ENCODE measurements at places on chromosomes 13 and 19.

- DNase-seq: no peak
Observed at GRCh38 chr13:78382491-78382890, 220.9 kb downstream of the POU4F1 start.

GRCh38 chr13:104414771-104415170, 1348.6 kb upstream of the SLC10A2 start:
- no peak for DNase-seq

DNA sequence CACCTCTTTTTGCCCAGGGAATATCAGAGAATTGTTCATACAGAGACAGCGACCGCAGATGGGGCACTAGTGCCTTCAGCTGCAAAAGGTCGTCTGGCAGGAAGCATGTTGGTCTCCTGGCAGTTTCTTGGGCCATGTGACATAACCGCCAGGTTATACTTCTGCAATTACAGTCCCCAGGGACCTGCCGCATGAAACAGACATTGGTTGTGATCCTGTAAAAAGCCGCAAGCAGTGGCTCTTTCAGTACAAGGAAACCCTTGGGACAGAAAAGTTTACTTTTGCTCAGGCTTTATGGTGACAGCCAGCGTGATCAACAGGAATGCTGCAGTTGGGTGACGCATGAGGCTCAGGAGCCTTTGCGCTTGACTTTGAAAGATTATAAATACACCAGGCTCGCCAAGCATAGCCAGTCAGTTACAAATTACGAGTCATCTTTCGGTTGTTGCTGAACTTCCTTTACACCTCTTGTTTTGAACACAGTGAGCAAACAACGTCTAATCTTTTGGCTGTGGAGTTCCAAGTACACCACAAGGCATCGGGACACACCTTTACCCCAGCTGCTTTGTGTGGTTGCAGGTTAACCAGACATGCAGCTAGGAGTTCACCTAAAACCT, 50.5 kb upstream of the UBE2L5 start:
- no peak for DNase-seq

GRCh38 chr13:105952233-105952972, 583.1 kb downstream of the EFNB2 start:
- no peak for DNase-seq

DNA sequence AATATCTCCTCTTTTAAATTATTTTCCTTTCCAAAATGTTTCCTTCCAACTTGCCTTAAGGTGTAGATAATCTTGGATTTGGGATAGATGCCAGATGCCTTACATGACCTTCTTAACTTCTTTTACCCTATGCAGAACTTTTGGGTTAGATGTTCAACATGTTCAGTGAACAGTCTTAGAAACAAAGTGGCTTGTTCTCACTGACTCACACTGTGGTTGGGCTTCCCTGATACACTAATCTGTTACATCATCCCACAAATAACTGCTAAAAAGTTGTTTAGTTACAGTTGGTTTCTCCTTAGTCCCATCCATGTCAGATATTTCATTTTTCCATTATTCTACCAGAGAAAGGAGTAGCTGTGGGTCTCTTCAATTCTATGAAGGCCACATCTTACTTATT, 2638.2 kb downstream of the PCDH9 start:
- no peak for DNase-seq

DNA sequence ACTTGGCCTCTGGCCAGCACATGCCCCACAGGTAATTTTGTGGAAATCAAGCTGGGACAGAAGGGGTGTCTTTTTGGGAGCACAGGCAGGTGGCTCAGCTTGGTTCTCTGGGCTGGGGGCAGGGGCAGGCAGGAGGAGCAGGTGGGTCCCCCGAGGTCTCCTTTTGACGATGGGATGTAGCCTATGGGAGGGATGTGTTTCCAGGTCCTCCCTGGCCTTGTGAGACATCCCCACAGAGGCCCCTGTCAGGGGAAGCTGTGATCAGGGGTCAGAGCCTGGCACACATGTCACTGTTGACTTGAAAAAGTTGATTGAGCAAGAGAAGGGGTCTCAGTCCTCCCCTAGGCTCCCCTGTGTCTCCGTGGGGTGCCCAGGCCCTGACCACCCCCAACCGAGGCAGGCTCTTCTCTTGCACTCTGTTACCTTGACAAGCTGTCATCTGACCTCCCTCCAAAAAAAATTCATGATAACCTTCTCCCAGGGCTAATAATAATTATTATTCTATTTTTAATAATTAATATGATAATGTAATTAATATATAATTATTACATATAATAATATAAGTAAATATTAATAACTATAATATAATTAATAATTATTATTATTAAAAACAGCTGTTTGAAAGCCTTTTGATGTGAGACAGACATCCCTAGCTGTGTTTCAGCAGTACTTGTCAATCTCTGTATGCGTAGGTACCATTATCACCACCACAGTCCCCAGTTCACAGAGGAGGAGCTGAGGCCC, 116.2 kb downstream of the ZDHHC20 start:
- no peak for DNase-seq

DNA sequence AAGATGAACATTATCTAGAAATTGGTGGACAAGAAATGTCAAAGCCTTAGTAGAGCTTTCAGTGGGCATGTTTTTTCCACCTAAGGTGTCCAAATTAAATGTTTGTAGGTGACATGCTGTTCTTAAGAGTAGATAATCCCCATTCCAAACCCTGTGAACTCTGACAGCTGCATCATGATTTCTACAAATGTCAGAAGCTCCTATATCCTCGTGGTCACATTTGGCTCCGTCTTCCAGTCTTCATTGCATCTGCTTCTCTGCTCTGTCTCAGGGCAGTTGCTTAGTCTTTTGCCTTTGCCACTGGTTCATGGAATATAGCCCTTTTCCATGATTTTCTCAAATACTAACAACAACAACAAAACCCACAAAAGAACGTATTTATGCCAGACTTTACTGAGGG, 234.5 kb downstream of the DLEU7 start:
- DNase-seq: no peak

DNA sequence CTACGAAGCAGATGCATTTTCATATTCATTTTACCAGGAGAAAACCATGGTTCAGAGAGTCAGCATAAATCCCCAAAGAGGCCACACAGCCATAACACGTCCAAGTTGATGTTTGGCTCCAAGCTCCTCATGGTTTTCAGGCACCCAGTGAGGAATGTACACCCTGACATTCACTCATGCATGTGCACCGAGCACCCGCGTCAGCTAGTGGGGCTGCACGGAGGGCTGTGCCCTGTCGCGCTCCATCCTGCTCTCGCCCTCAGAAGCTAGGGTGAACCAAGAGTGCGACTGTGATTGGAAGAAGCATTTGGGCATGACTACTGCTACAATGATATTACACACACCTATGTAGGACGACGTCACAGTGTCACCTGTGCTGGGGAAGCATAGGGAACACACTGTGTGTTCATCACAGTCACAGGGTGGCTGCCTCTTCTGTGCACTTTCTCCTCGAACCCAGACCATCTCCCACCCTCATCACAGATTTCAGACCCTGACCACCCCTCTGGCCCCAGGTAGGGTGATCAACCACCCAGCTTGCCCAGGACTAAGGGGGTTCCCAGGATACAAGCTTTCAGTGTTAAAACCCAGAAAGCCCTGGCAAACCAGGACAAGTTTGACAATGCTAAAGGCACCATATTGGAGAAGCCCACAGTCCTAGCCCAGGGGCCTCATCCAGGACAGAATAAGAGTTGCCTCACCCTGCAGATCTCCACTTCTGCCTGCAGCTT, 148.6 kb upstream of the ZNF507 start:
- no peak for DNase-seq

DNA sequence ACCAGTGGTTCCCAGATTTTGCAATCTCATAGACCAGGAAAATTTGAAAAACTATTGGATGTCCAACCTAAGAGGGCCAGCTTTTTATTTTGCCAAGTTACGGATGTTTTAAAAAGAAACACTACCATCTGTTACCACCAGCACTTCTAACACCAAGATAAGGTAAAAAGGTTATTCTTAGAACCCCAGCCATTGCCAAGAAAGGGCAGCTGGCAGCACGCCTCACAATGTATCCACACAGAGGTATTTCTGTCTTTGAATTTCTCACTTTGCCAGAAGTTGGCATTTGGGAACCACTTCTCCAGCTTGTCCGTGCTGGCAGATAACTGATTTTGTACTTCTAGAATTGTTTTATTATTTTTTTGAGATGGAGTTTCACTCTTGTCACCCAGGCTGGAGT, 28.7 kb downstream of the CAPN12 start:
- no peak for DNase-seq

- DNase-seq: no peak
Observed at GRCh38 chr13:48873587-48873986, 102.1 kb upstream of the FNDC3A start.

- no peak for DNase-seq
Observed at GRCh38 chr13:50531917-50532899, 311.3 kb downstream of the DLEU7 start.

- DNase-seq: no peak
Observed at GRCh38 chr19:54114340-54115108, 933 bp downstream of the TFPT start.

GRCh38 chr19:15450528-15450890, 753 bp upstream of the WIZ start:
- no peak for DNase-seq

DNA sequence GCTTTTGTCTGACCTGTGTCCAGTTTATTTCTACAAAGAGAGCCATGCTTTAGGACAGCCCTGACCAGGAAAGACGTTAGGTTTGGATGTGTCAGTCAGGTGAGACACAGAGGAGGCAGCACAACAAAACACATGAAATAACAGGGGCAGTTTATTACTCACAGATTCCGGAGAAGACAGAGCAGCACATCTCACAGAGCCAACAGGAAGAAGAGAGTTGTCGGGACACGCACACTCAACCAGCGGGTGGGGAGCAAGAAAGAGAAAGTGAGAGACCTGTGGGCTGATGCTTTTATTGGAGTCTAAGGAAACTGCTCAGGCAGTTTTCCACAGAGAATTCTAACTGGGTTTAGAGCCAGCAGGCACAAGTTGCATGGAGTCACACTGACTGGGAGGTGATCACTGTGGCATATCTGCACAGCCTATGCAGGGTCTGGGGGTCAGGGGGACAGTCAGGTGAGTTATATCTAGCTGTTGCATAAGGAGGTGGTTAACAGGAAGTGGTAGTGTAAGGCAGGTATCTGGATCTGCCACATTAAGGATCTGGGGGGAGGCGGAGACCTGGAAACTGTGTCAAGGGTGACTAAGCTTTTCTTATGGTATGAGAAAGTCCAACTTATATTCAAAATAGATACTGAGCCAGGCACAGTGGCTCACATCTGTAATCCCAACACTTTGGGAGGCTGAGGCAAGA, 24.1 kb upstream of the CEACAM20 start:
- no peak for DNase-seq

GRCh38 chr19:46639358-46640182, 3.6 kb upstream of the GNG8 start:
- no peak for DNase-seq

- no peak for DNase-seq
Observed at GRCh38 chr19:13241231-13242104, 91.3 kb downstream of the IER2 start.

GRCh38 chr19:47099576-47100050, 14.0 kb downstream of the ZC3H4 start:
- DNase-seq: no peak

DNA sequence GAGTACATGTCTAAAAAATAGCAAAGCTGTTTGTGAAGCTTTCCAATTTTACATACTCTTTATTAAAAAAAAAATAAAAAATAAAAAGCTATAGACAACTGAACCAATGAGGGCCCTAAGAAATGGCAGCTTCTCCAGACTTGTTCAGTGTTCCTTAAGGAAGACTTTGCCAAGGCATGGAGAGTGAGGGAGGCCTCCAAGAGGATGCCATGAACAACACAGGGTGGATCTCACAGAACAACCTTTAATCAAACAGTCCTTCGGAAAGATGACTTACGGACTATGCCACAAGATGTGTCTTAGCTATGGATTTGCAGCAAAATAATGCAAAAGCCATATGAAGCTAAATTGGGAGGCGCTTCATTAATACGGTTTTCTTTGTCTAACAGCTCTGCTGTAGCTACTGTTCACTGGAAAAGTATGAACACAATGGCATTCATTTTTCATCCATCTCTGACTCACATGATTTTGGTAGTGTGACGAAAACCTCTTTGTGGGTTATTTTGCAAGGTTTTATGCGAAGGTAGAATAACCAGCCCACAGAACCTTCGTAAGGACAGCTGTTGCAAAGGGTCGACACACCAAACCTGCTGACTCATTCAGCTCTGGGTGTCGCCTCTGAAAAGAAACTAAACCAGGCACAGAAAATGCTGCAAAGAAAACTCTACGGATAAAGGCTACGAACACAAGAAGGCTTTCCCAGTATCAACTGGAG, 27.7 kb downstream of the EFNB2 start:
- DNase-seq: no peak

- DNase-seq: no peak
Observed at GRCh38 chr13:38850868-38851626, 139.6 kb downstream of the STOML3 start.

GRCh38 chr13:59746291-59746962, 417.3 kb downstream of the DIAPH3 start:
- DNase-seq: no peak

- DNase-seq: no peak
Observed at GRCh38 chr19:3606174-3606689, 443 bp downstream of the TBXA2R start.

DNA sequence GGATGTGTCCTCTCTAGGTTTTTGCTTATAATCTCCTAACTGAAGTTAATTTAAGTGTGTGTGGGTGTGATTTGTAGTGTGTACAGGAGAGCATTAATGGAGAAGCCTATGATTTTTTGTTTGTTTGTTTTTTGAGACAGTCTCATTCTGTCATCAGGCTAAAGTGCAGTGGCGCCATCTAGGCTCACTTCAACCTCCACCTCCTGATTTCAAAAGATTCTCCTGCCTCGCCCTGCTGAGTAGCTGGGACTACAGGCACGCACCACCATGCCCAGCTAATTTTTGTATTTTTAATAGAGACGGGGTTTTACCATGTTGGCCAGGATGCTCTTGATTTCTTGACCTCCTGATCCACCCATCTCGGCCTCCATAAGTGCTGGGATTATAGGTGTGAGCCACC, 20.6 kb downstream of the ZNF701 start:
- DNase-seq: no peak

- no peak for DNase-seq
Observed at GRCh38 chr19:44662691-44663385, 8.4 kb upstream of the CEACAM19 start.

DNA sequence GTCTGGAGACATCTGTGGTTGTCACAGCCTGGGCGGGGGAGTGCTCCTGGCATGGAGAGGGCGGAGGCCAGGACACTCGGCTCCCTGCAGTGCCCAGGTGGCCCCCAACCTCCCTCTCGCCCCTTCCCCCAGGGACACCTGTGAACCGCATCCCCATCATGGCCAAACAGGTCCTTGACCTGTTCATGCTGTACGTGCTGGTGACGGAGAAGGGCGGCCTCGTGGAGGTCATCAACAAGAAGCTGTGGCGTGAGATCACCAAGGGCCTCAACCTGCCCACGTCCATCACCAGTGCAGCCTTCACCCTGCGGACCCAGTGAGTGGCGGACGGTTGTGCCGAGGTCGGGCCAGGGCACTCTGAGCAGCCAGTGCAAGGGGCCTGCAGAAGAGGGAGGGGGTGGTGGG, 20.0 kb upstream of the WDR18 start:
- DNase-seq: no peak
